ENCODE measurements at places on chromosomes 16 and 17.
A peak's percentile ranks its signal among the peaks of the same experiment; 100 is the strongest.

GRCh38 chr16:69107316-69107962 is 2.0 kb downstream of the HAS3 start:
- no peak for DNase-seq

DNA sequence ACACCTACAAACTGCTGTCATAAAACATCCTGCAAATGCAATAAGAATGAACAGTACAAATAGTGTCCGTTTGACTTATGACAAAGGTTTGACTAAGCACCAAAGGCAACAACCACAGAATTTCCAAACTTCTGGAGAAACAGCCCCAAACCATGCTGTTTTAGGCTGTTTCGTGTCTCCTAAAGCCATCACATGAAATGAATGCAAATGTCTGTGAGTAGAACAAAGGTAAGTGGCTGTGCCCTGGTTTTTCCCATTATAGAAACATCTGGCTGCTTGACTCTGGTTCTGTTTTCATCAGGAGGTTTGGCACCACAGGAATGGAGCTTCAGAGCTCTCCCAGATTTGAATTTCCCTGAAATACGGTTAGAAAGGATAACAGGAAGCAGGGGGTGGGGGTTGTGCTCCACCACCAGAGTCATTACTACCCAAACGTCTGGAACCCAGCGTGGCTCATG is 4.6 kb upstream of the EMP2 start:
- DNase-seq, result no peak

DNA sequence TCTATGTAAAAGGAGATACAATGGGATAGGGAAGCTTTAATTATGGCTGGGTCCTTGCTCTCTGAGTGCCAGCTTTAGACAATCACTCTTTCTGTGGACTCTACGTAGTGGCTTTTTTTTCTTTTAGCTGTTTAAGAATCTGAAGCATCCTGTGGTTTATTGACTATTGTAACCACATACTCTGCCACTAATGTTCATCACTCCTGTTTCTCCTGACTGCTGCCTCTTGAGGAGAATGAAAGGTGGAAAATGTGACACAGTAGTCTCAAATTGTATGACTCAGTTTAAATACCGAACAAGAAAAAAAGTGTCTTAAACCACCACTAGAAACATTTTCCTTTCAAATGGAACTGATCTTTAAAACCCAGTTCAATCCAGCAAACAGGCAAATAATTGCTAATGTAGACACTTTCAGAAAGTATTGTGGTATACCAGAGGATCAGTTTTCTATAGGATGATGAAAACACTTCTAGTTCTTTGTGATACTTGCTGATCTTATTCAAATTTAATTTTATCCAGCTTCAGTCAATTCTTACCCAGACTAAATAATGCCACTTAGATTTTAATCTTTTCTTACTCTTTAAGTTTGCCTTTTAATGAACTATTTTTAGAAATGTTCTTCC is 302.7 kb upstream of the PMFBP1 start:
- peak; percentile 46 for DNase-seq

GRCh38 chr16:69927056-69927757 is 23.9 kb upstream of the CLEC18A start:
- peak; percentile 25 for DNase-seq

DNA sequence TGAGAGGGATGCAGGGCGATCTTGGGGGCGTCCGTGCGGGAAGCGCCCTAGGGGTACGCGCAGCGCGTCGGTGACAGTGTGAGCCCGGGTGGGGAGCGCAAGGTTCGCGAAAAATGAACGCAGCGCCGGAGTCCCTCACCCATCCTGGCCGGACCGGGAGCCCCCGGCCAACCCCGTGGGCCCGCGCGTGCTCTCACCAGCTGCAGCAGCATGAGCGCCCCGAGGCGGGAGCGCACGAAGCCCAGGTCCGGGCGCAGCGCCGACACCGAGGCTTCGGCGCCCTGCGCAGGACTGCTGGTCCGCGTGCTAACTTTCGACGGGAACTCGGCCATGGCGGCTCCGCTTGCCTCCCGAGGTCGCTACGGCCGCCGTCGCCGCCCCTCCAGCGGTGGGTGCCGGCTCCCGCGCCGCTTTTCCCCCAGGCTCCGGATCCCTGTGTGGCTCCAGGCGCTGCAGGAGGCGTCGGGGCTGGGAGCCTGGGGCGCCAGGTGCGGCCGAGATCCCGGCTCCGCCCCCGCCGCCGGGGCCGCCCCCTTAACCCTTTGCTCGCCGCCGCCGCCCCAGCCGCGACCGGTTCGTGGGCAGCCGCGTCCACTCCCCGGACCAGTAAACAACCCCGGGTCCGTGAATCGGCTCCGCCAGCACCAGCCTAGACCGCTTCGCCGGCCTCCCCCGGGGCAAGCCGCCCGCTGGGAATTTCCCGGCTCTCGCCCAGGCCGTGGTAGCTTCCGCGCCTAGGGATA is at the start of gene PLLP:
TSS of gene PLLP (minus strand) at position 464 of the 743 bp plus-strand sequence. CDS start at position 332, 132 bp downstream.
- DNase-seq, result no peak

DNA sequence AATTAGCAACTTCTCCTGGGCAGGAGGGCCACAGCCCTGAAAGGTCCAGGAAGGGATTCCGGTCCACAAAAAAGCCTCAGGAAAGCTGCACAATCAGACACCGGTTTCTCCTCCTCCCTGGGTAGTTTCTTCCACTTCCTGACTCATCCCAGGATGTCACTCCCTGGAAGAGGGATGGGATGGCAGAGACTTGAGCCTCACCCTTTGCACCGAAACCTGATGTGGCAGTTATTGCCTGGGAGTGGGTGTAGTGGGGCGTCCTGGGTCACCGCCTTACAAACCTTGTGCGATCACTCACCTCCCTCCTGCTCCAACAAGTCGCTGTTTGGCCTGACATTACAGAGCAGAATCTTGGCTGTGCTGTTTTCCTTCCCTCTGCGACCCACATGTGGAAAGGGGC is 70.8 kb downstream of the LYRM1 start:
- DNase-seq, result no peak

- DNase-seq, result no peak
These were observed 86.2 kb upstream of the SIAH1 start for GRCh38 chr16:48471435-48471834.

DNA sequence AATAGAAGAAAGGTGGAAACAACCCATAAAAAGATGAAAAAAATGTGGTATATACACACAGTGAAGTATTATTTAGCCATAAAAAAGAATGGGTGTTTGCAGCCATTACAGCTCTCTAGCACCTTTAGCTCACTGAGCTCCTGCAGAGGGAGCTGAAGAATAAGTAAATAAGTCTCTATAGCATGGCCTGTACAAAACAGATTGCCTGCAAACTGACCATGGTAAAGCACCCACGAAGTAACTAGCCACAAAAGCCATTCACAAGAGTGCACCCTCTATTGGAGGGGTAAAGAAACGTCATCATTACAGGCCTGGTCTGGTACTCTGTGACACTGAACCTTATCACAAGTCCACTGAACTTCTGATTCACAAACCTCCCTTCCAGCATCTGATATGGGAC is 76.3 kb downstream of the USP32 start:
- peak; percentile 22 for DNase-seq

Data from MV-4-11 (cell line).